Smooth muscle cell of trachea (primary cell): ENCODE measurements at places on chromosomes 7 and 10. TPM values are rescaled to one million over a fixed set of nuclear protein-coding genes. Genes with fewer than 3 reads are reported as not detected.

Gene ANXA11
- 183 and 240 TPM in 2 replicates for total RNA-seq

Gene BMPER
- 2.9 and 11.2 TPM in 2 replicates for total RNA-seq

Gene CARD11
- total RNA-seq: not detected in 2 replicates

Gene SLC29A4
- total RNA-seq: 1.7 and 7.1 TPM in 2 replicates

Gene ASB10
- not detected in 2 replicates for total RNA-seq

Gene NYAP1
- total RNA-seq: 1.3 and 3.5 TPM in 2 replicates

Gene ANAPC16
- 45.7 and 53.1 TPM in 2 replicates for total RNA-seq
